ENCODE measurements at places on chromosomes 4 and X.

DNA sequence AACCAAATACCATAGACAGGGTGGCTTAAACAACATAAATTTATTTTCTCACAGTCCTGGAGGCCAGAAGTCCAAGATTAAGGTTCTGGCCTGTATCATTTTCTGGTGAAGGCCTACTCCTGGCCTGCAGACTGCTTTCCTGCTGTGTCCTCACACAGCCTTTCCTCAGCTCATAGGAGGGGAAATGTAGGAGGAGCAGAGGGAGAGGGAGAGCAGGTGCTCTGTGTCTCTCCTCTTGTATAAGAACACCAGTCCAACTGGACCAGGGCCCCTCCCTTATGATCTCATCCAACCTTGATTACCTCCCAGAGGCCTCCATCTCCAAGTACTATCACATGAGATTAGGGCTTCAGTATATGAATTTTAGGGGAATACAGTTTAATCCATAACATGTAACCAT is 34.3 kb downstream of the RAPGEF2 start:
- no peak for DNase-seq

GRCh38 chr4:24639714-24640113 is 55.4 kb upstream of the DHX15 start:
- no peak for DNase-seq

- DNase-seq = no peak
Observed at GRCh38 chr4:38857354-38858096, 908 bp upstream of the TLR6 start.

- no peak for DNase-seq
Observed at GRCh38 chr4:138308356-138308755, 66.2 kb upstream of the SLC7A11 start.

DNA sequence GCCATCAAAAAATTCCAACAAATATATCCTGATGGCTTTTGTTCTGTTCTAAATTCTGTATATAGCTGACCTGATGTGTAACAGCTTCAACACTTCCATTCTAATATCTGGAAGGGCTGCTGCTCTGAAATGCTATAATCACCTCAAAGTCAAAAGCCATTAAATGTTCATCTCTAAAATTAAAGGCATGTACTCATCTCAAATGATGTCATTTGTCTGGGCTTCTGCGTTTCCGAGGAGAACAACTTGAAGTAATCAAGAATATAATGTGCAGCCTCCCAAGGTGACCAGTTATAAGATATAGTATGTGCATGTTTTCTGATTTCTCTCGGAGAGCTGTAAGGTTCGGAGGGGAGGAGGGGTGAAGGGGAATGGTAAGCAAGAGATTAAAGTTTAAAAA is 237.6 kb downstream of the SCFD2 start:
- no peak for DNase-seq

- DNase-seq = no peak
Observed at GRCh38 chrX:43743100-43743822, 87.2 kb downstream of the MAOA start.

- DNase-seq = peak; percentile 33
Observed at GRCh38 chr4:80072228-80072743, 743 bp downstream of the ANTXR2 start.

DNA sequence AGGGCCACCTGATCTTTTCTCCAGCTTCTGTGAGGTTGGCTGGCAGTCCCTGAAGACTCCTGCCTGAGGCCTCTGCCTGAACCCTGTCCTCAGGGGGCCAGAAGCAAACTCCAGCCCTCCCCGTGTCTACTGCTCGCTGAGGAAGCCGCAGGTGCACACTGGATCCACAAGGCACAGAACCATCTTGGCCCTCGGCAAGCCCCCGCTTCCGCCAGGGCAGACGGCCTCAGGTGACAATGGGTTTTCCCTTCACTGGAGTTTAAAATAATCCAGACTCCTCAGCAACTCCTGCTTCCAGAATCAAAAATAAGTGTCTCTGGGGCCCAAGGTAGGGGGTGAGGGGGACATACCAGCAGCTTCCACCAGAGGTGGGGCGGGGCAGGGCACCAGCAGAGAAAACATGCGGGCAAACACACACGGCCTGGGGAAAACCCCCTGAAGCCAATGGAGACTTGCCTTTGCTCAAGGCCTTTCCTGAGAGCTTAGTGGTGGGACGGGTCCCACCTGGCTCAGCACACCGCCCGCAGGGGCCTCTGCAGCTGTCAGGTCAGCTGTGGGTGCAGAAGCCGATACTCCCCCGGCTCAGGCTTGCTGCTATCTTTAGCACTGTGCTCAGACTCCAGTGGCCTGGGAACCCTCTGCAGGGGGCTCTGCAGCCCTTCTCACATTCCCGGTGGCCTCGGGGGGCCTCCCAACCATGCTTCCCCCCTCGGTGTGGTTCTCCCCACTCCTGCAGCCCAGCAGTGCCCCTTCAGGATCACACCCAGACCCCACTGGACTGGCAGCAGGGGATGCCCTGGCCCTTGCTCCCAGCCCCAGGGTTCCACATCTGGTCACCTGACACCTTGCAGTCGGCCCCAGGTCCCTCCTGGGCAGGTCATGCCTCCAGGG is 1.9 kb downstream of the MYL5 start:
- no peak for DNase-seq

DNA sequence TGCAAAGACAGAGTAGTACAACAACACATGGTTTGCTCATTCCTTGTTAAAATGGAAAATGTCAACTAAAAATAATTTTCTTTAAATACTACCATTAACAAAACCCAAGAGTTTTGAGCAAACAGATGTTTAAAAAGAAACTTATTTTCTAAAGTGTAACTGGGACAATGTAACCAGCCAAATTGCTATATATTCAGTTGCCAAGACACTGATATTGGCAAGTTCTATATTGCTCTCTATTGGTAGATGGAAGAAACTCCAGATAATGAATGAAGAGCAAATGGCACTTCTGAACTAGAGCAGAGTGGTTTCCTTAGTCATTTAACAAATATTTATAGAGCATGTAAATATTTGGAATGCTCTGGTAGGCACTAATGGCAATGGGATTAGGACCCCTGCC is 966.2 kb downstream of the RPA4 start:
- DNase-seq = no peak

Measured in T follicular helper cell (primary cell).